ENCODE measurements at places on chromosomes 2 and 18.

DNA sequence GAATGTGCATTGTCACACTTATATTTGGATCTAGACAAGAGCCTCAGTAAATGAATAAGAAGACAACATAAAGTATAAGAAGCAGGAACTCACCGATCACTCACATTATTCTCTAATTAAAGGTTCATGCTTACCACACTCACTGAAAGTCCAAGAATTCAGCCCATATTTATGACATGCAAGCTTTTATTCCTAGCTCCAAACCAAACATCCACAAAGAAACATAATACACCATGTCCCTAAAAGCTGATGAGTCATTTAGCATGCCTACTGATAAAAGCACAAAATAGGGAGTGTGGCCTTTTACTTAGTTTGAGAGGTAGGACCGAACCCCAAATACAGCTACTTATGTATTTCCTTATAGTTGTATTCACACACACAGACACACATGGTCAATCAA is 1094.6 kb upstream of the CDH2 start:
- no peak for DNase-seq

DNA sequence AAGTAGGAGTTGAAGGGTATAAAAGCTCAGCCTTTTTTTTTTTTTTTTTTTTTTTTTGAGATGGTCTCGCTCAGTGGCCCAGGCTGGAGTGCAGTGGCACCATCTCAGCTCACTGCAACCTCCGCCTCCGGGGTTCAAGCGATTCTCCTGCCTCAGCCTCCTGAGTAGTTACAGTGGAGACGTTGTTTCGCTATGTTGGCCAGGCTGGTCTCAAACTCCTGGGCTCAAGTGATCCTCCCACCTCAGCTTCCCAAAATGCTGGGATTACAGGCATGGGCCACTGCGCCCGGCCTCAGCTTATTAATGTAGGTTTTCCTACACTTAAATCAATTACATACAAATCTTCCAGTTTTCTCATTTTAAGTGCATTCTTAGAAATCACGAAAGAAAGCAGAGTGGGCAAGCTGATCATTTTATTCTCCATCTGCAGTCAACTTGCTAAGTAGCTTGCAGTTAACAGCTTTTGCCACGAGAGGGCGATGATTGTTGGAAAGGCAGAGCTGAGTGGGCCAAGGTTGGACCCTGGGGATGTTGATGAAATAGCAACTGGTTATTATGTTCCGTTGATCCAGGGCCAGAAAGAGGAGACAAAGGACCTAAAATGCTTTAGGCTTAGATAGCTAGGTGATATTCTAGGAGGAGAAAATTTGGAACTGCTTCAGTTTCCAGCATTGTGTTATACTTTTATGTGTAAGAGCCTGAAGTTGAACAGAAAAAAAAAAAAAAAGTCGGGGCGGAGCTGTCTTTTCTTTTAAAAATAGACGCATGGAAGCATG is 234.4 kb upstream of the EPAS1 start:
- peak; percentile 92 for DNase-seq

- peak; percentile 42 for DNase-seq
Measured at GRCh38 chr18:59382383-59382782, 23.3 kb upstream of the LMAN1 start.

DNA sequence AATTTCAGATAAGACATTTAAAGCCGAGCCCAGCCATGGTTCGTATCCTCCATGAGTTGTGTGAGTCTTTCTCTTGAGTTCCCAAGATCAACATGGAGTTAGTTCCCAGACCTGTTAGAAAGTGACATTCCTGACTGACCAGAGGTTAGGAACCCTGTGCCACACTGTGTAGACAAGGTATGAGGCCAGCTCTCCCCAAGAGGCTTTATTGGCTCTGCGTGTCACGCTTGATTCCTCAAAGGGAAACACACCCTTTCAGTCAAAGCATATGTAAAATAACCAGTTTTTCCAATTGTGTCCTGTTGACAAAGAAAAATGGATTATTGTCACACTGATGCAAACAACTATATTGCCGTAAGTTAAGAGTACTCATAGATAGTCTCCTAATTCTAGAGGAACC is 1.2 kb downstream of the SULT1C3 start:
- no peak for DNase-seq

DNA sequence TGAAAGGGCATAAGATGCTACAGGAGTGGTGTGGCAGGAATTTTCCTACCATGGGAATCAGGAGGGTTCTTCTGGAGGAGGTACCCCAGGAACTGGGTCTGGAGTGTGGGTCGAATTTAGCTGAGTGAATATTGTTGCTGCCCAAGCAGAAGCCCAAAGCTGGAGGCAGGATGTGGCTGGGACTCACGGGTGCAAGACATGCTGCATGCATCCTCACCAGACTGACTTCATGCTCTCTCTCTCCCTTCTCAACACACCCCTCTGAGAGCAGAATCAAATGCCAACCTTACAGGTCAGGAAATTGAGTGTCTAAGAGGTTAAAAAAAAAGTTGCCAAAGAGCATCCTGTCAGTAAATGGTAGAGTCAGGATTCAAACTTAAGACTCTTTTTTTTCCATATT is 78.8 kb upstream of the TTC39C start:
- DNase-seq, result no peak

DNA sequence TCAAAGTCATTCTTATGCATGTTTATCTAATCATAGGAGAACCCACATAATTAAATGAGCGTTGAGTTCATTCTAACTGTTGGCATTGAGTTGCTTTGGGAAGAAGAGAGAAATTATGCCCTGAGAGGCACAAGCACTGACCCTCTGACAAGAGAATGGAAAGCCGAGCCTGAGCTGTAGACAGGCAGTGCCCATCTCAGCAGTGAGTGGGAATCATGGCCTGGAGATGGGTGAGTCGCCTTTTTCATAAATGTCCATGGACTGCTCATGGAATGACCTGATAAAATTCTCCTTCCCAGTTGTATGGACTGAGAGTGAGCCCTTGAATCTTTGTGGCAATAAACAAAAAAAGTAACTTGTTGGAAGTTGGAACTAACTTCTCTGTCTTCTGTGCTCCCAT is 21.4 kb upstream of the MYO3B start:
- no peak for DNase-seq

GRCh38 chr18:67621906-67622305 is 105.4 kb upstream of the DSEL start:
- DNase-seq, result no peak

GRCh38 chr2:238720232-238720672 is 127.6 kb upstream of the TWIST2 start:
- peak; percentile 95 for DNase-seq

DNA sequence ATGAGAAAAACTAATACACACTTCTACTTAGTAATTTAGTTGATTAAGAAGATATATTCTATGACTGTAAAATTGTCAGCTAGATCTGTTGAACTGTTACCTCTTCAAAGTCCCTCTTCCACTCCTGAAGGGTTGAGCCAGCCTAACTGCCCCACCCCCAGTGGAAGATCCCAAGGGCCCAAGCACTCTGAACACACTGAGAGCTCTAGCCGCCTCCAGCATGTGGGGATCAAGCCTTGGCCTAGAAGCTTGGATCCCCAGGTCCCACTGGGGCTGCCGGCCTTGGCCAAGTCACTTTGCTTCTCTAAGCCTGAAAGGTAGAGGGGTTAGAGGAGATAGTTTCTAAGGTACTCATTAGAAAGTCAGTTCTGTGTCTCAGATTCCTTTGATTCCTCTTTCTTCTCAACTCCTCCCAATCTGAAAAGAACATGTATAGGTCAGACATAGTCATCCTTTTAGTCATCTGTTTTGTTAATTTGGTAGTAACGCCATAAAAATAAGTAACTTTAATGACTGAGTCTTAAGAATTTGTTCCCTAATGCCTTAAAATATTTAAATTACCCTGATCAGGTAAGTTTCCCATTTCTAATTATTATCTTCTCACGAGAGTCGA is 5.6 kb downstream of the CPSF3 start:
- DNase-seq, result no peak

DNA sequence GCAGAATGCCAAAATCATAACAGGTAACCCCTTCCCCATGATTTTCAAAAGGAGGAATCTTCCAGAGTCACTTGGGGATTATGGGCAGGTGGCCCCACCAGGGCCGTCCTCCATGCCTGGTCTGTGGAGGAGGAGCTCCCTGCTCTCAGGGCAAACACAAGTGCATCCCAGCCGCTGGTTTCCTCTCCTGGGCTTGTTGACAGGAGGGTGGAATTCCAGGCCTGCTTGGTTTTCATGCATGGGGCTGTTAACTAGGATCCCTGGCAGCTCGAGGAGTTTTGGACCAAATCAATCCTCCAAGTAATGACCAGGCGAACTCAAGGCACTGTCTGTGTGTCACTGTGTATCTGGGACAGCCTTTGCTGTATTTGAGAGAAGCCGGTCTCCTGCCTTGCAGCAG is 45.3 kb downstream of the FOSL2 start:
- DNase-seq, result no peak

DNA sequence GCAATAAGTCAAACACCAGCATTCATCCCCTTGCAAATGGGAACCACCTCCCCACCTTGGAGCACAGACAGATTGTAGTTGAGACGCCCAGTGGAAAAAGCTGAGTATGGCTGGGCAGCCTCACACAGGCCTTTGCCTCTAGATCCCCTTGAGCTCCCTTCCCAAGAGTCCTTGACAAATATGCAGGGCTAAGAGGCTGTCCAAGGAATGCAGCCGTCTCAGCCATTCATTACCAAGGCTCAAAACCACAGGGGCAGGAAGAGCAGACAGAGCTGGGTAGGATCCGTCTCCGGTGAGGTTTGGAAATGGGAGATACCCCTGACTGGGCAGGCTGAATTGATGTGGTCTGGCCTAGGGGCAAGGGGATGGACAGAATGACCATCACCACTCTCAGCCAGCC is 557.1 kb downstream of the TNS1 start:
- DNase-seq, result no peak

DNA sequence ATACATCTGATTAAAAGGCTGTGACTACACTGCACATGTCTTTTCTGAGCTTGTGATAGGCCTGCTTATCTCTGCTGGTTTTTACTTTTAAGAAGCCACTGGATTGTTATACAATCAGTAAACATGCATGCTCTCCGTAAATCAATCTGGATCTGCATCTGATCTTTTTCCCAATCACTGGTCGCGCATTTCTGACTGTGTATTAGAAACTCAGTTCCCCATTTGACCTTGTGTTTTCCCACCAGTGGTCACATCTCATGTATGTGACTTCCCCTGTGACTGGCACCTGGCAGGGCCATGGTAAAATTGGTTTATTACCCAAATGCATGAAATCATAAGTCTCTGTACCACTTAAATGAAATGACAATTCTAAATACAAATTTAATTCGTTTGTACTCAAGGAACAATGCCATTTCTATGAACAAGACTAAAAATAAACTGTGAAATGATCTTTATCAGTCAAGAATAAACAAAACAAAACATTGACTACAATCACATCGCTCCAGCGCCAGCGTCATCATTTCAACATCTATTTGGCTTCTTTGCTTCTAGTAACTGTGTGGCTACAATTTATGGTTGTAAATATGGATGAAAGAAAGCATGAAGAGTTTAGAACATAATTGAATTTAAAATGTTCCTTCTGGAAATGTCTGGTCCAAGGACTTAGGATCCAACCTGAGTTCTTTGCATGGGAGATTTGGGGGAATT is 396.6 kb upstream of the TRIB2 start:
- no peak for DNase-seq

GRCh38 chr2:29848566-29849310 is 72.6 kb downstream of the ALK start:
- no peak for DNase-seq

GRCh38 chr2:71857636-71858035 is 290.0 kb downstream of the CYP26B1 start:
- DNase-seq, result no peak

GRCh38 chr2:96549967-96550786 is 13.6 kb downstream of the ARID5A start:
- peak; percentile 91 for DNase-seq

GRCh38 chr2:124289615-124290014 is 264.5 kb downstream of the CNTNAP5 start:
- DNase-seq, result no peak

- DNase-seq, result no peak
Measured at GRCh38 chr2:204112084-204112770, 175.7 kb downstream of the ICOS start.

DNA sequence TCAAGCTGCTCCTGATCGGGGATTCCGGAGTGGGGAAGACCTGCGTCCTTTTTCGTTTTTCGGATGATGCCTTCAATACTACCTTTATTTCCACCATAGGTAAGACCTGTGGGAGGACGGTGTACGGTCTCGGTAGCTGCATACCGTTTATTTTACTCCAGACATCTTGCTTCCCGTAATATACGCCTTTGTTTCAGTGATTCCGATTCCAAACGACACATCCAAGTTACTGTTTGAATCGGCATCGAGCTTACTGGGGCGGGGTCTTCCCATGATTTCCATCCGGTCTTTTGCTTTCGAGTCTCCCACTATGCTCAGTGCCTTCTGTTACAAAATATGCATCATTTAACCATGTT is 731 bp downstream of the RAB10 start:
- no peak for DNase-seq

- DNase-seq, result no peak
Measured at GRCh38 chr2:28944535-28945248, 36.4 kb upstream of the TOGARAM2 start.

DNA sequence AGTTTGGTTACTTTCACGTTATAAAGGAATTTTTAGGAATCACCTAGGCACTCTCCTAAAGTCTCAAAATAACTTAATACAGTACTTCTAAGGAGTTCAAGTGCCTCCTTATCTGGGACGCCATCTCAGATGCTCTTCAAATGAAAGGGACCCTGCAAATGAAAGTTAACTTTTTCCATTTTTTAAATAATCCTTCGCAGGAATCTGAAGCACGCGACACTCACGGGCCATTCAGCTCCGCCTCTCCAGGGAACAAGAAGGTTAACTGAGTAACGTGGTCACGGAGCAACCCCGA is 537 bp upstream of the ZC3H15 start:
- no peak for DNase-seq

DNA sequence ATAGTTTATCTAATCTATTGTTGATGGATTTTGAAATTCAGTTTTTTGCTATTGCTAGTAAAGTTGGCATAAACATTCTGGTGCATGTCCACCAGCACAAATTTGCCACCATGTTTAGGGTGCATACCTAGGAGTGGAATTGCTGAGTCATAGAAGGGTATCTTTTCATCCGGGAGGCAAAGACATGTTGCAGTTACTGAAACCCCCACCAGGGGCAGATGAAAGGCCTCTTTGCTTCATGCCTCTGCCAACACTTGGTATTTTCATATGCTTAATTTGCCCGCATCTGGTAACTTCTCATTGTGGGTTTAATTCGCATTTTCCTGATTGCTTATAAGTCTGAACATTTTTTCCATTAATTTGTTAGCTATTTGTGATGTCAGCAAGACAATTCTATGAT is 8.2 kb downstream of the DCC start:
- DNase-seq, result peak; percentile 71

All from endodermal cell (in vitro differentiated cells).